Left colon (tissue), 2 donors: ENCODE measurements at places on chromosomes 4 and X. TPM values are rescaled to one million over a fixed set of nuclear protein-coding genes. Genes with fewer than 3 reads are reported as not detected.

Gene PCDH7
- total RNA-seq = 2.6 TPM

Gene ZNF330
- 21.9 TPM for total RNA-seq

Gene SUPT20HL2
- total RNA-seq = not detected

Gene NEK1
- 8.5 TPM for total RNA-seq

Gene MAGEB17
- not detected for total RNA-seq

Gene DCLK2
- total RNA-seq = 3.0 TPM

Gene F11
- not detected for total RNA-seq

Gene NKX6-1
- not detected for total RNA-seq

Gene GATA1
- not detected for total RNA-seq

Gene MORC4
- 11.3 TPM for total RNA-seq

Gene MAGEA11
- total RNA-seq = not detected

Gene NUDT9
- 27.8 TPM for total RNA-seq

Gene TMEM271
- not detected for total RNA-seq

Gene KCND1
- 0.61 TPM for total RNA-seq

Gene CT45A8
- total RNA-seq = not detected

Gene CENPE
- total RNA-seq = 6.6 TPM

Gene SMC1A
- total RNA-seq = 63.0 TPM

Gene HPSE
- total RNA-seq = 23.8 TPM

Gene NDUFB11
- total RNA-seq = 75.9 TPM

Gene ADH4
- 0.31 TPM for total RNA-seq

Gene PCSK1N
- 8.8 TPM for total RNA-seq

Gene SASH3
- total RNA-seq = 1.3 TPM

Gene JCHAIN
- 909 TPM for total RNA-seq

Gene KLF8
- total RNA-seq = 2.4 TPM

Gene GC
- not detected for total RNA-seq

Gene CDKL5
- total RNA-seq = 5.0 TPM

Gene OPRPN
- total RNA-seq = not detected

Gene ITM2A
- total RNA-seq = 26.5 TPM

Gene IGSF1
- 0.12 TPM for total RNA-seq

Gene MAGEA4
- total RNA-seq = not detected

Gene EVC2
- 0.82 TPM for total RNA-seq

Gene UGT8
- 50.9 TPM for total RNA-seq

Gene UGT2B17
- total RNA-seq = 647 TPM

Gene HTATSF1
- 35.3 TPM for total RNA-seq

Gene NXF2B
- not detected for total RNA-seq

Gene PHEX
- 0.06 TPM for total RNA-seq

Gene TRMT2B
- 29.9 TPM for total RNA-seq

Gene CYBB
- 8.8 TPM for total RNA-seq

Gene PRDX4
- 43.3 TPM for total RNA-seq

Gene ATP2B3
- 0.21 TPM for total RNA-seq

Gene GABRG1
- not detected for total RNA-seq

Gene ETDA
- total RNA-seq = not detected

Gene FREM3
- total RNA-seq = not detected

Gene ZNF182
- total RNA-seq = 3.4 TPM
